ENCODE measurements at places on chromosomes 11 and 22.

DNA sequence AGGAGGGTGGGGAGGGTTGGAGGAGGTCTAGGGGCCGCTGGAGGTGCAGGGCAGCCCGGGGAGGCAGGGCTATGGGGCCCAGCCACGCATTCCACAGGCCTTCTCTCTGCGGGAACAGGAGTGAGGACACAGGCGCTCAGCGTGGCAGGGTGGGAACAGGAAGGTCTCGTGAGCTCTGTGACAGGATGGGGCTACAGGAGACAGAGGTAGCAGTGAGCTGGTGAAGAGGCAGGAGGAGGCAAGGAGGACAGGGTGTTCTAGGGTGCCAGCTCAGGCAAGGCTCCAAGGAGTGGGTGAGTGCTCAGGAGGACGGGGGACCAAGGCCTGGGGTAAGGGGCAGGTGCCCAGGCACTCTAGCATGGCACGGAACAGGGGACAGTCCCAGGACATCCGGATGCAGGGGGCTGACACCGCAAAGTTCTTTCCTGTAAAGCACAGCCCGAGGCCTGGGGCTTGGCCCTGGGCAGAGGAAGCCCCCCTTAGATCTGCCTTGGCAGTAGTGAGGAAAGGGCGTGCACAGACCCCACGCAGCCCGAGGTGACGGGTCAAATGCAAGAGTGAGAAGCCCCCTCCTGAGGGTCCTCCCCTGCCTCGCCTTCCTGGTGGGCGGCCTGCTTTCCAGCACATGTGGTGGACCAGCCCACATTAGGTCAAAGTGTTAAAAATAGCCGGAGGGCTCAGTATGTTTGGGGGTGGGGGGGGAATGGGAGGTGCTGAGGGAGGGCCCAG is 4.7 kb upstream of the NEAT1 start:
- no peak for DNase-seq

- no peak for DNase-seq
These were observed 15.8 kb downstream of the RPL27A start for GRCh38 chr11:8698379-8698851.

DNA sequence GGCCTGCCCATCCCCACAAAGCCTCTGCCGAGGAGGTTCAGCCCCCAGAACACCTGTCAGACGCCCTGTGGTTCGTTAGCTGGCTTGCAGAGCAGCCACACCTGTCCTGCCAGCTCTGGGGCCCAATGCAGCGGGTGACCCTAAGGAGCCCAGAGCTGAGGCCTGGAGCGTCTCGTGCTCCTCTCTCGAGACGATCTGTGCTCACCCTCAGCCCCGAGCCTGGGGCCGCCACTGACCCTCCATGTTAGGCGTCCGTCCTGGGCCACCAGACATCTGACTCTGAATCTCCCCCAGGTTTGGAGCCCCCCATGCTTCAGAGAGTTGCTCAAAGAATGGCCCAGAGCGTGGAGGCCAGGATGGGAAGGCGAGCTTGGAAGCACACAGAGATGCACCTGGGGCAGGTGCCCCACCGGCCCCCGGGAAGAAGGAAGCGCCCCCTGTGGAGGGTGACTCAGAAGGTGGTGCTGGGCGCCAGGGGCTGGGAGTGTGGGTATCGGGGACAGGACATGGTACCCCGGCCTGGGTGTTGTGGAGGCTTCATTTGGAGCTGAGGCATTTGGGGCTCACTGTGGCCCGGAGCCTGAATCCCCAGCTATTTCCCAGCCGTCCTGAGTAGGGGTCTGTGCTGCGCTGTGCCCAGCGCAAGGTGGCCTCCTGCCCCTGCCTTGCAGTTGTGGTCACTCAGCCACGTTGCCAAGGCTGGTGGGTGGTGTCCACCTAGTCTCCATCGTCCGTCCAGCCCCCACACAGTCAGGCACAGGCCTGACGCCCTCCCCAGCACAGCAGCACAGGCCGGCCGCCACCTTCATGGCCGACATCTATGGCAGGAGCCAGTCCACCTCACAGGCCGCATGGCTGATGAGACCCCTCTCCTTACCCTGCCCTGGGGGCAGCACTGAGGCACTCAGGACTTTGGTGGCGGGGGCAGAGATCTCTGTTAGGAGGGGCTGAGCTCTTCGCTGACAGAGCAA is 36.2 kb downstream of the SBF1 start:
- no peak for DNase-seq

DNA sequence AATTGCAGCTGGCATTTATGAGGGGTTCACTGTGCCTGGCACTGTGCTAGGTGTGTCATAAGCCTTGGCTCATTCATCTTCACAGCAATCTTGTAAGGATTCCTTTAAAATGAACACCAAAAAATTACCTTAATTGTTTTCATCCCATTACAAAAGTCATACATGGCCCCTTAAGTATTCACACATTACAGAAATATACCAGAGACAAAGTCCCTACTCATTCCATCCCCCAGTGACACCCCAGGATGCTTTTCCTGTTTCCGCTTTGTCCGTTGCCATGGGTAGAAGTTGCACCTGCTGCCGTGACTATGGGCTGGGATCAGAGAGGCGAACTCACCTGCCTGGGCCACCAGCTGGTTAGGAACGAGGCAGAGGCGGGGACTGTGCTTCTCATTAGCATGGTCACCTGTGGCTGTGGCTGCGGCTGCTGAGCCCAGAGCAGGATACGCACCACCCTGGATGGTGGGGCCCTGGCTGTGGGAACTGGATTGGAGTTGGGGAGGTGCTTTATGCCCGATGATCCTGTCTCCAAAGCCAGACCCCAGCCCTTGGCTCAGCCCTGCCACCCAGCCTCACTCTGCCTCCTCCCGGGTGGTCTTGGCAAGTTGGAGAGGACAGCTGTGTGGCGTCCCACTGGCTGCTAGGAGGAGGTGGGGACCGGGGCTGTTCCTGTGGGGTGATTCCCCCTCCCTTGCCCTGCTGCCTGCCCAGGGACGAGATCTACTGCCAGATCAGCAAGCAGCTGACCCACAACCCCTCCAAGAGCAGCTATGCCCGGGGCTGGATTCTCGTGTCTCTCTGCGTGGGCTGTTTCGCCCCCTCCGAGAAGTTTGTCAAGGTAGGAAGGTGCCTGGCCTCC is 60.8 kb downstream of the MYO7A start:
- DNase-seq = peak; percentile 82

- no peak for DNase-seq
These were observed 112.9 kb upstream of the DDI1 start for GRCh38 chr11:103923451-103923931.

- DNase-seq = no peak
These were observed 32.0 kb downstream of the GUCY1A2 start for GRCh38 chr11:106986261-106986660.

Measured in H9 (cell line).